Foreskin fibroblast (primary cell): ENCODE measurements at places on chromosomes 2 and 18.

DNA sequence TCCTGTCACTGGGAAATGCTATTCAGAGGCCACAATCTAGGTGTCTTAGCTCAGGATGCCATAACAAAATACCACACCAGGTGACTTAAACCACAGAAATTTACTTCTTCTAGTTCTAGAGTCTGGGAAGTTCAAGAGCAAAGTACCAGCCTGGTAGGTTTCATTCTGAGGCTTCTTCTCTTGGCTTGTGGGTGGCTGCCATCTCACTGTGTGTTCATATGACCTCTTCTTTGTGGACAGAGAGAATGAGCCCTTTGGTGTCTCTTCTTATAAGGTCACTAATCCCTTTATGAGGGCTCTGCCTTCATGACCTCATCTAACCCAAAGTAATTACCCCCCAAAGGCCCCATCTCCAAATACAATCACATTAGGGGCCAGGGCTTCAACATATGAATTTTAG lies 57.3 kb downstream of the RHOB start:
- DNase-seq, result no peak

GRCh38 chr2:73215254-73215653 lies 1.2 kb downstream of the SMYD5 start:
- no peak for DNase-seq

GRCh38 chr18:27608742-27609141 lies 423.6 kb upstream of the CHST9 start:
- no peak for DNase-seq

- no peak for DNase-seq
Measured at GRCh38 chr2:16663121-16663905, 2.3 kb downstream of the CYRIA start.

DNA sequence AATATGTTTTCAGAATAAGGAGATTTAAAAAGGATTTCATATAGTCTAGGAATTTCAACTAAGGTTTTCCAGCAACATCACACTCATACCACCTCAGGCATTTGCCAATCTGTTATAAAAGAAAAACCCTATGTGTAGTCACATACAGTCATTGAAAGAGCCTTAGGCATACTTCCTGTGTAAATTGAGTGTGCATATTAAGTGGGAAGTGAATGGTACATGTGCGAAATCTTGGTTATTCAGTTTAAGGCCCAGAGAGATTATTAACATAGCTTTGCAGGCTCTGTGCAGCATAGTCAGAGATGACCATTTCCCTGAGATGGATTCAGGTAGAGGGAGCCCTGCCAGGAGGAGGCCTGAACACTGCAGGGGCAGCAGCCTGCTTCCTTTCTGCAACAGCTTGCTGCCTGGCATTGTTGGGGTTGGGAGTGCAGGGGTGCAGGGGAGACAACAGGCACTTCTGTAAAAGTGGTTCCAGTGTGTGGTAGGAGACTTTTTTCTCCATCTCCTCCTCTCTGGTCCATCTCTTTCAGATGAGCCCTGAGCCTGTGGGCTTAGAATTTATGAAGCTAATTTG lies 100.1 kb upstream of the OSR1 start:
- DNase-seq, result no peak

GRCh38 chr2:204541637-204542036 lies 3.6 kb upstream of the PARD3B start:
- no peak for DNase-seq

DNA sequence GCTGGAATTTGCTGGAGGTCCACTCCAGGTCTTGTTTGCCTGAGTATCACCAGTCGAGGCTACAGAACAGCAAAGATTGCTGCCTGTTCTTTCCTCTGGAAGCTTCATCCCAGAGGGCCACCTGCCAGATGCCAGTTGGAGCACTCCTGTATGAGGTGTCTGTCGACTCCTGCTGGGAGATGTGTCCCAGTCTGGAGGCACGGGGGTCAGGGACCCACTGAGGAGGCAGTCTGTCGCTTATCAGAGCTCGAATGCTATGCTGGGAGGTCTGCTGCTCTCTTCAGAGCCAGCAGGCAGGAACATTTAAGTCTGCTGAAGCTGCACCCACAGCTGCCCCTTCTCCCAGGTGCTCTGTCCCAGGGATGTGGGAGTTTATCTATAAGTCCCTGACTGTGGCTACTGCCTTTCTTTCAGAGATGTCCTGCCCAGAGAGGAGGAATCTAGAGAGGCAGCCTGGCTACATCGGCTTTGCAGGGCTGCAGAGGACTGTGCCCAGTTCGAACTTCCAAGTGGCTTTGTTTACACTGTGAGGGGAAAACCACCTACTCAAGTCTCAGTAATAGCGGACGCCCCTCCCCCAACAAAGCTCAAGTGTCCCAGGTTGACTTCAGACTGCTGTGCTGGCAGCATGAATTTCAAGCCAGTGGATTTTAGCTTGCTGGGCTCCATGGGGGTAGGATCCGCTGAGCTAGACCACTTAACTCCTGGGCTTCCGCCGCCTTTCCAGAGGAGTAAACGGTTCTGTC lies 301.1 kb downstream of the ERBB4 start:
- no peak for DNase-seq

DNA sequence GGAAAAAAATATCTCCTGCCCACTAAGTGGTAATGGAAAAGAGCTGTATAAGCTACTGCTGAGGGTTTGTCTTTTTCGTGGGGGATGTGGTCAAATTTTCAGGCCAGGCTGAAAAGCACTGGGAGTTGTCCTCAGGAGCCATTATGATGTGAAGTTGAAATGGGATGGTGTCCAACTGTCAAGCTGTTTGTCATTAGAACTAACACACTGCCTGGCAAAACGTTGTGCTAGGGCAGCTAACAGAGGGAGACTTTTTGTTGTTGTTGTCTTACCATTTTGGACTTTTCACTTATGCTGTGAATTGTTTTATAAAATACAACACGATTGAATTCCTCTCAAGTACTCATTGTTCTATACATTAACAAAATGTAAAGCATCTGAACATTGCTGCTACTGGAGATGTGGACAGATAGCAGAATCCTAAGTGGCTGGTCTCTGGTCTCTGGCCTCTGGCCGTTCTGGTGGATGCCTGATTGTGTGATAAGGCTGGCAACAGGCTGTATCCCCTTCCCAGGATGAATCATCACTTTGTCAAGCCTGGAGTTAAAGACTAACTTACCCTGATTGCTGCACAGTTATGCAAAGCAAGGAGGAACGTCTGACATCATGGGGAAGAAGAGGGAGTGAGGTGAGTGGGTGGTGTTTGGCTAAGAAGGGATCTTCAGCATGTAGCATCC lies 2.3 kb downstream of the MYO1B start:
- peak; percentile 93 for DNase-seq

GRCh38 chr18:37640504-37640903 lies 74.9 kb upstream of the CELF4 start:
- no peak for DNase-seq

DNA sequence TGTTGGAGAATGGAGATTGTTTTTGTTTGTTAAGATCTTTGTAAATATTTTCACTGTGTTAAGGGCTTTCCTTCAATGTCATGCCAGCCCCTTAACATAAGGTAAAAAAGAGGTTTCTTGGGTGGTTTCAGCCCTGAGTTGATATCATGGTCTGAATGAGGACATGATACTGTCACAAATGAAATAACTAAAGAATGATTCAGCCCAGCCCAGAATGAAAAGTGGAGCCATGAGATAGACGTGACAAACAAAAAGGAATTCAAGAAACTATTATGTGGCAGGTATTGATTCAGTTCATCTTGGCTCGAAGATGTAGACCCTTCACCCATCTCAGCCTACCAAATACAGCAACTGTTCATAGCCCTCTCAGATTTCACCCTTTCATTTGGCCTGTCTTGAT lies 88.6 kb upstream of the TTN start:
- no peak for DNase-seq

GRCh38 chr2:150023044-150023443 lies 435.5 kb upstream of the MMADHC start:
- no peak for DNase-seq

DNA sequence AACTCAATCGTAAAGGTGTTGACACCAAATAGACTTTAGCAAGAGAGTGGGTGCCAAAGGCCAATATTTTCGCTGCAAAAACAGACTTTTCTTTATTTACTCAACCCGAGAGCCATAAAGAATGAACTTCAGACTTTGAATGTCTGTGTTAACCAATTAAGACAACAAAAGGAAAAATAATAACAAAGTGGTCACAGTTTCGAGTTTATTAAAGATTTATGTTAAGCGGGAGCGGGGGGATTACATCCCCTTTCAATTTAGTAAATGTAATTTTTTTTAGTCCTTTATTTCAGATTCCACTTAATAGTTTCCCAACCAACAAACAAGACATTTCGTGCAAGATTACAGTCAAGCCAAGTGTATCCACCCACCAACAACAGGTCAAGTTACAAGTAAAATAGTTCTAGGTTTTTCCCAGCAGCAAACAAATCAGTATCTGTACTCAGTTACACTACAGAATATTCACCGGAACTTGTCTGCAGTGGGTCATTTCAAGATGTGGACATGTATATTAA lies 9.0 kb downstream of the CDH2 start:
- DNase-seq, result no peak

DNA sequence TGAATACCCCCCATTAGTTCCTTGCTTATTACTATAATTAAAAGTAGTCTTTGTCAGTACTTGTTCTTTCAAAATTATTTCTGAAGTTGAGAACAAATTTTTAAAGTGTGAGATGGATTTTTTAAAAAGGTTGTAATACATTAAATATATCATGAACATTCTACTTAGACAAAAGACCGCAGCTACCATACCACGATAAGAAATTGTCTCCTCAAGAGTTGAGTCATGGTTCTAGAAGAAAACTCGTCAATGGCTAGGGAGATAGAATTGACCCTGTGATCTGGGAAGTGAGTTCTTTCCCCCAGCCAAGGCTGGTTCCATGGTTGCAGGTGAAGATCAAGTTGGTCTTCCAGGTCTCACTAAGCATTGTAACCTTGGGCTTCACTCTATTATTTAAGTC lies 67.8 kb upstream of the ACYP2 start:
- no peak for DNase-seq

GRCh38 chr2:230714136-230714480 lies 1.5 kb downstream of the CAB39 start:
- peak; percentile 75 for DNase-seq
